ENCODE measurements at places on chromosomes 3 and 15. TPM values are rescaled to one million over a fixed set of nuclear protein-coding genes. Genes with fewer than 3 reads are reported as not detected.

The PLSCR5 gene
- total RNA-seq: not detected

The OR5K2 gene
- not detected for total RNA-seq

The MYEF2 gene
- 34.5 TPM for total RNA-seq

The UBA3 gene
- 102 TPM for total RNA-seq

The GOLGA8T gene
- total RNA-seq: 2.6 TPM

The GLDN gene
- not detected for total RNA-seq

The XCR1 gene
- total RNA-seq: not detected

The P2RY13 gene
- not detected for total RNA-seq

The SLC12A8 gene
- 0.79 TPM for total RNA-seq

The CHRNA5 gene
- 2.2 TPM for total RNA-seq

The ITIH4 gene
- 29.2 TPM for total RNA-seq

The ISG20 gene
- 209 TPM for total RNA-seq

The MESP2 gene
- total RNA-seq: not detected

The C3orf20 gene
- 0.17 TPM for total RNA-seq

Measured in activated naive CD8-positive, alpha-beta T cell treated with anti-CD3 and anti-CD28 coated beads, Interleukin-2, amount 10 ng/mL, durations not matched to agents 7 days and 5 days (primary cell).